Putamen (tissue), 1 donor: ENCODE measurements at places on chromosomes 5 and 9.

DNA sequence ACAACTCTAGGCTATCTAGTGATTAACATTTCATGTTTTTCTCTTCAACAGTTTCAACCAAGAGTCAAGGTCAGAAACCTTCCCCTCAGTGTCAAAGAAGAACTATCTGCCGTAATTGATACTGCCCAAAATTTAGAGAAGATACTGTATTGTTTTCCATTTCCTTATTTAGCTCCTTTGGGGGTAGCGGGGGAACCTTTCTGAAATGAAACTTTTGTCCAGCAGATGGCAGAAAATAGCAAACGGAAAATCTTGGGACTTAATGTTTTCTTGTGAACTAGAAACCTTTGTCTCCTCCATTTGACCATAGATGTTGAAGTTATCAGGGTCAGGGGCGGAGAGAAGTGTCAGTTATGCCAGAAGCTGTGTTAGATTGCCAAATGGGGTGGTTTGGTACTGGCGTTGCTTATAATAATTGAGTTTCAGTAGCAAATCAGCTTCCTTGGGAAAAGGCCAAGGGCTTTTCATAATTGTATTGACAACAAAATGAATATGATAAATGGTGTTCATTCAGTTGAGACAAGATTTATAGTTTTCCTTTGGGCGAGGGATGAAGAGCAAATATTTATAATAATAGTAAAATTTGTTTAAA is 101.7 kb upstream of the TLX3 start:
- DNase-seq: no peak

DNA sequence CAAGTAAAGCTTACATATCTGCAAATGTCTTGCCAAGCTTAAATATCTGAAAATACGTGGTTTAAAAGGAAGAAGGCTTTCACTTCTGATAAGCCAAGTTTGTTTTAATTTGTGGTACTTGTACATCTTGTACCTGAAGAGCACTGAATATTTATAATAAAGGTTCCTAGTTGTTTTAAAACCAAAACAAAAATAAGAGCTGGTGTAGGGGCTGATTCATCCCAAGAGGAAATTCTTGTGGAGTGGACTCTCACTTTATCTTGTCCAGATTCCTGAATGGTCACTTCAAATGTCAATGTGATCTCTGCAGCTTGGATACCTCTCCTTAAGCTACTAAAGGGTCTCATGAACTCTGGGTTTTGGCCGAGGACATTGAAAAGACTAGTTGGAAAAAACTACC is 29.5 kb downstream of the MAMDC2 start:
- DNase-seq: no peak

GRCh38 chr9:8845808-8846207 is 1046.2 kb upstream of the DMAC1 start:
- no peak for DNase-seq

GRCh38 chr5:144390133-144390532 is 219.5 kb downstream of the KCTD16 start:
- DNase-seq: no peak

GRCh38 chr5:56686337-56687195 is 128.8 kb upstream of the MAP3K1 start:
- DNase-seq: no peak

DNA sequence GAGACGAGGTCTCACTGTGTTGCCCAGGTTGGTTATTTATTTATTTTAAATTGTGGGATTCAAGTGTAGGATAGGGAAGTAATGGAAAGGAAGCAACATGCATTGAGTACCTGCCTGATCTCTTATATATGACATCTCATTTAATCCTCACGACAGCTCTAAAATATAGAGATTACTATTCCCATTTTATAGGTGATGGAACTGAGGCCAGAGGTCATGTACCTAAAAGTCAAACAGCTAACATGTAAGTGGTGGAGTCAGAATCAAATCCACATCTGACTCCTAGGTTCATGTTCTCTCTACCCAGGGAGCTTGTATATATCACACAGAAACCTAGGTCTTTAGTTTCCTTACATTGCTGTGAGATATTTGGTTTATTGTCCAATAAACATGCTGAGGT is 26.1 kb upstream of the MATR3 start:
- DNase-seq: no peak

GRCh38 chr9:13049223-13049622 is 230.3 kb downstream of the MPDZ start:
- DNase-seq: no peak

GRCh38 chr5:108637134-108637533 is 110.6 kb upstream of the FER start:
- no peak for DNase-seq

GRCh38 chr5:79834098-79834753 is 144.6 kb downstream of the CMYA5 start:
- DNase-seq: no peak

- no peak for DNase-seq
Measured at GRCh38 chr9:69078581-69078980, 43.0 kb downstream of the FXN start.

GRCh38 chr5:168366116-168366515 is 74.7 kb downstream of the WWC1 start:
- no peak for DNase-seq

DNA sequence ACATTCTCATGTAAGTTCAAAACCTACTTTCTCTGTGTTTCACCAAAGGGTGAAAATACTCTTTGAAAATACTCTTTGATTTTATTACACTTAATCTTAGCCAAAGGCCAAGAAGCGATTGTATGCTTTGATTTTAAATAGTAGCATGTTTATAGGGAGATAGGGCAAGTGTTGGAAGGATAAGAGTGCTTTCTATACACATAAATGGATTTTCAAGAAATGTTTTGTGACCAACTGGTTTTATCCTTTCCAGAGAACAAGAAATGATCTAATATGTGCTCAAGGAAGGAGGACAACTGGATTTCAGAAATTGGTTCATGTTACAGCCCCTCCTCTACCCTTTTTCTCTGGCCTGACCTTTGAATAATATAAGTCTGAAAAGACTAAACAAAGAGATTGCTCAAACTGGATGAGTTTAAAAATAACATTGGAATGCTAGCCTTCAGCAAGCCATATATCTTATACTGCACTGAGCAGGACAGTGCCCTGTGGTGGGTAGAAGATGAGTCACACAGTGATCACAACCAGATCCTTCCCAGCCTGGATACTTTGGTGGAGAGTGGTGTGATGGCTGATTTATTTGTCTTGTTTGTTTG is 13.1 kb downstream of the PALM2AKAP2 start:
- no peak for DNase-seq

DNA sequence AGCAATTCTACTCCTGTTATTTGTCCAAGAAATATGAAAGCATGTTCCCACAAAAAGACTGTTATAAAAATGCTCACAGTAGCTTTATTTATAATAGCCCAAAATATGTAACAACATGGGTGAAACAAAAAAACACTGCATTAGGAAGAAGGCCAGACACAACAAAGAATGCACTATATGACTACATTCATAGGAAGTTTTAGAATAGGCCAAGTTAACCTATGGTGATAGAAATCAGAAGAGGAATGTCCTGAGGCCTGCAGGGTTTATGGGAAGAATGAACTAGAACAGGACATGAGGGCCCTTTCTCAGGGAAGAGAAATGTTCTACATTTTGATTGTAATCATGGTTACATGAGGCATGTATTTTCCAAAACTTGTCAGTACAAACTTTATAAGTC is 24.7 kb upstream of the TAS2R1 start:
- DNase-seq: no peak
